ENCODE measurements at places on chromosomes 1 and 21. TPM values are rescaled to one million over a fixed set of nuclear protein-coding genes. Genes with fewer than 3 reads are reported as not detected.

GRCh38 chr1:31795801-31796621 is 19.8 kb downstream of the SPOCD1 start:
- DNase-seq: no peak

DNA sequence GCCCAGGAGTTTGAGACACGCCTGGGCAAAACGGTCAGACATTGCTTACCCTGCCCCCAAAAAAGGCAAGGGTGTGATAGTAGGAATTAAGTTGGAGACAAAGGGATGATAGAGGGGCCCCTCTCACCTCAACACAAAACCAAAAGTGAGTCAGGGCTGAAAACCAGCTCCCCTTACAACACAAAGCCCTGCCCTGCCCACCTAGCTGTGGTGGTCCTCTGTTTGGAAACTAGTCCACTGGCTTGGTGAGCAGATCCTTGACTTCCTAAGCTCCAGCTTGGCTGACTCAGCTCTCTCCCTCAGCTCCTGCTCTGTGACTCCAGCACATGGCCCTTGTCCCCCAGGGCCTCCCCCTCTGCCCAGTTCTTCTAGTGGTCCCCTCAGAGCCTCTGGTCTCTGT is 603.8 kb downstream of the PTPRC start:
- no peak for DNase-seq

SMPDL3B gene
- 17.5 TPM for polyA plus RNA-seq

DNA sequence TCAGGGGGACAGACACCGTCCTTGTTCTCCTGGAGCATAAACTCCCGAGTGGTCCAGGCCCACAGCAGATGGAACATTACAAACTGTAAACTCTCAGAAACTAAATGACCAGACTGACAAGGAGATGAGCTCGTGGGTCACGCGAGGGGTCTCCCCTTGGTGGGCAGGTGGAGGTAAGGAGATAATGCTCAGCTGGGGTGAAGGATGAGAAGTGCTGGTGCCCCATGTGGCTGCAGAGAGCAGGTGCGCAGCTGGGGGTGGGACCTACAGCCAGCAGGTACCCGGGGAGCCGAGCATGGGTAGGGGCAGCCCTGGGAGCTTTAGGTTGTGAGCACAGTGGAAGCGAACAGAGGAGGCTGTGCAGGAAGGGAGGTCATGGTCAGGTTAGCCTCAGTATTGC is 40.1 kb downstream of the AJAP1 start:
- DNase-seq: no peak

COL24A1 gene
- polyA plus RNA-seq: 2.3 TPM

All from renal pelvis (tissue), 12 donors.